ENCODE measurements at places on chromosomes 6 and 20. TPM values are rescaled to one million over a fixed set of nuclear protein-coding genes. Genes with fewer than 3 reads are reported as not detected.

Gene ZBTB12
- total RNA-seq: 3.7 TPM

Gene TXLNB
- total RNA-seq: 0.58 TPM

Gene RPL10A
- 818 TPM for total RNA-seq

Gene TMEM74B
- 2.1 TPM for total RNA-seq

Gene OPN5
- not detected for total RNA-seq

Gene RAB44
- 0.14 TPM for total RNA-seq

Gene FRK
- 0.77 TPM for total RNA-seq

Gene MYB
- total RNA-seq: not detected

Gene KHDC1L
- total RNA-seq: not detected

Gene GGTLC1
- total RNA-seq: not detected

Gene MRPS18A
- 33.5 TPM for total RNA-seq

Gene OTOR
- total RNA-seq: not detected

Gene PAK5
- total RNA-seq: 0.19 TPM

Gene CALHM4
- 0.20 TPM for total RNA-seq

Gene GPRC6A
- not detected for total RNA-seq

Gene TRIM31
- not detected for total RNA-seq

Gene PTGIS
- 1.9 TPM for total RNA-seq

Gene CYP24A1
- 0.73 TPM for total RNA-seq

Gene CFAP61
- not detected for total RNA-seq

Gene GTSF1L
- total RNA-seq: not detected

Gene HNF4A
- not detected for total RNA-seq

Gene FBXO30
- total RNA-seq: 13.6 TPM

Gene FBXL4
- total RNA-seq: 16.1 TPM

Gene SMLR1
- not detected for total RNA-seq

Gene TRERF1
- 8.6 TPM for total RNA-seq

Gene RAB32
- total RNA-seq: 75.7 TPM

Gene REM1
- total RNA-seq: not detected

Gene SLC17A3
- total RNA-seq: not detected
